Naive thymus-derived CD8-positive, alpha-beta T cell (primary cell): ENCODE measurements at places on chromosomes 2 and 18.
A peak's percentile ranks its signal among the peaks of the same experiment; 100 is the strongest.

DNA sequence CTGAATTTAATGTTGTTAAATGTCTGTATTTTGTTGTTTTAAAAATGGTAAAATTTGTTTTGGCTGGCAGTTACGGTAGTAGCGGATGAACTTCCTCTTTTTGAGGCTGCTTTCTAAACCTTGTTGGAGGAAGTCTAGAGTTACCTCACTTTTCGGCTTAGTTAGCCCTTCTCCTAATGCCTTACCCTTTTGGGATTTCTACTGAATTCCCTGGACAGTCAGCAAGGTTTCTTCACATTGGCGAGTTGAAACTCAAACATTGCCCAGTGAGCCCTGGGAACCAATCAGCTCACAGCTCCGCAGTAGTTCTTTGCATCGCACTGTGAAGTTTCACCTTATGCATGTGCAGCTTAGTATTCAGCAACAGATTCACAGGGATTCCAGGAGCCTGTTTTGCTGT is 55.2 kb downstream of the TMEM247 start:
- DNase-seq: no peak

GRCh38 chr2:143058851-143059250 is 70.4 kb upstream of the ARHGAP15 start:
- no peak for DNase-seq

DNA sequence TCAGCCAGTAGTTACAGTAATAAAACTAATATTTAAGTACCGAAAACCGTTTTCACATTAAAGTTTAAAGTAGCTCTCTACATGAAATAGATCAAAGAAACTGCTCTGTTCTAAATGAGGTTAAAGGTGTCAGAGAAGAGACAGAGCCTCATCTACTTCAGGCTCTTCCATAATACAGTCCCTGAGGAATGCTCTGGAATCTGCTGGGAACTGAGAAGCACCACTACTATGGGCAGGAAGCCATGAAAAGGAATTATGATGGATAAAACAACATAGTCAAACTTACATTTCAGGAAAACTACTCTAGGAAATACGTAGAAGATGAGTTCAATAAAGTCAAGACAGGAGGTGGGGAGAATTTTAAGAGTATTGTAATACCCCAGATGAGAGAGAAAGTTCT is 60.0 kb downstream of the ROCK1 start:
- no peak for DNase-seq

- DNase-seq: no peak
Measured at GRCh38 chr2:59732871-59733566, 820.4 kb downstream of the BCL11A start.

- no peak for DNase-seq
Measured at GRCh38 chr2:233199870-233200269, 51.6 kb upstream of the ATG16L1 start.

- DNase-seq: no peak
Measured at GRCh38 chr2:25279091-25279651, 62.6 kb downstream of the DNMT3A start.

DNA sequence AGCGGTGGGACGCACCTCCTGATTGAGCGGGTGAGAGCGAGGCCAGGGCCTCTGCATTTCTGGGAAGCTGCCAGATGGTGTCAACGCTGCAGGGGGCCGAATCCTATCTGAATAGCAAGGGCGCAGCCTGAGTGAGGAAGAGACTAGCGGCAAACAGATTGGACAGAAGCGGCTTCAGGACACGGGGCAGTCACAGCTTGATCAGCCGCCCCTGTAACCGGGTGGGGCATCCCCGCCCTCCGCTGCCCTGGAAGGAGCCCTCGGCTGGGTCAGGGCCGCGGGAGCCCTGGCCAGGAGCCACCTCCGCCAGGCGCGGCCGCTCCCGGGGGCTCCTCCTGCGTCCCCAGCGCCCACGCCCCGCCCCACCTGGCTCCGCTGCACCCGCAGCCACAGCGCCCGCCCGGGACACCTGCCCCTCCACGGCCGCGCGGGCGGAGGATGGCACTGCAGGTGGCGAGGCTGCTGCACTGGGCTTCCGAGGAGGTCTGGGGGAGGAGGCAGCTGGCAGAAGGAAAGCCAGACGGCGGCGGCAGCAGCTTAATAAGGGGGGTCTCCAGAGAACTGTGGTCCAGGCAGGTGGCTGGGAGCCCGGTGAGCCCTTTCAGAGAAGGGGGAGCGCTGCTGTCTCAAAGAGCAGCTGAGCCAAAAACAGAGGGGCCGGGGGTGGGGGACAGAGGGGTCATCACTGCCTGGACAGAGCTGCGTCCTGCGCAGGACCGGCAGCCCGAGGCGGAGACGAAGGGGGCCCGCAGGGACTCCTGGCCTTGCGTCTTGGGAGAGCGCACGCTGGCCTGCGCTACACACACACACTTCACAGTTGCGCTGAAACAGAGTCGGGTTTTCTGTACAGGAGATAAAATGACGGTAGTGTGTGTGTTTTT is 18.8 kb upstream of the SOX11 start:
- DNase-seq: no peak

DNA sequence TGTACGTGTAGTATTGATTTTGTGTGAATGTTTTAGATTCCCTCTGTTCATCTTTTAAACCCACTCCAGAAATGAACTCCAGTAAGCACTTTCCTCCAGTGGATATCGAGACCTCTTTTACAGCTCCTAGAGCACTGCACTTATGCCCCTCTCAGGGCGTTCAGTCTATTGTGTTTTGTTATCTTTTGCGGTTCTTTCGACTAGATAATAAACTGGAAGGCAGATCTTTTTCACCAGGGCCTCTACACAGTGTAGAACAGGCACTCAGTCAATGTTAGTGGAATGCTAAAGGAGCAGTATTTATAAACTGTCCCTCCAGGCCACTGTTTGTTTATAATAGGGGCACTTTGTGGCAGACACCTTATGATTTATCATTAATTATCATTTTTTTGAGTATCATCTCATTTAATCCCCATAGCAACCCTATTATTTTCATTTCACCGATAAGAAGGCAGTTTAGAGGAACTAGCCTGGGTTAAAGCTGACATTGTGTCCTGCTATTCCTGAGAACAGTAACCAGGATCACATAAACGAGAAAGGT is 742 bp upstream of the SOS1 start:
- no peak for DNase-seq

GRCh38 chr18:74248189-74248588 is 43.6 kb downstream of the CYB5A start:
- DNase-seq: no peak

GRCh38 chr2:64978514-64979268 is 10.5 kb upstream of the SLC1A4 start:
- no peak for DNase-seq

GRCh38 chr2:176158186-176158591 is 1.1 kb downstream of the HOXD3 start:
- no peak for DNase-seq

GRCh38 chr2:70785137-70785911 is 5.1 kb downstream of the FIGLA start:
- DNase-seq: peak; percentile 69
